ENCODE measurements at places on chromosomes 3 and 15.

GRCh38 chr3:16550305-16550675, 36.8 kb upstream of the RFTN1 start:
- no peak for DNase-seq

GRCh38 chr15:41429003-41429890, 12.4 kb downstream of the RTF1 start:
- peak; percentile 8 for DNase-seq

GRCh38 chr15:74202452-74203401, at the start of gene STRA6:
Gene STRA6, minus strand, starts transcription at chr15:74202787. Its CDS starts 520 bp downstream, at chr15:74202267.
- DNase-seq = no peak

DNA sequence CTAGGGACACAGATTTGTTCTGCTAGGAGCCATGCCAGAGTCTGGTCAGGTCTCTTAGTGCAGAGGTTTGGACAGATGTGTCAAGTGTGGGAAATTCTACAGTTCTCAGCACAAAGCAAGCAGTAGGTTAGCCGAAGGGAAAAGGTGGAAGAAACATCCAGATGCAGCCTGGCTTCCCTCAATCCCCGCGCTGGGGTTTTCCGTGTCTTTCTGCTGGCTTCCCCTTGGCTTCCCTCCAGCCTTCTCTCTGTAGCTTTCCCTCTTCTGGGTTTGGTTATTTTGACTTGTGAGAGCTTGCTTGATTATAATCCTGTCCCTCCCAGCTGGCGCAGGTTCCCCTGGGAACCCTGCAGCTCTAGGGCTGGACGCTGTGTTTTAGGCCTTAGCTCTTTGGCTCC, 4.1 kb downstream of the TF start:
- DNase-seq = no peak

DNA sequence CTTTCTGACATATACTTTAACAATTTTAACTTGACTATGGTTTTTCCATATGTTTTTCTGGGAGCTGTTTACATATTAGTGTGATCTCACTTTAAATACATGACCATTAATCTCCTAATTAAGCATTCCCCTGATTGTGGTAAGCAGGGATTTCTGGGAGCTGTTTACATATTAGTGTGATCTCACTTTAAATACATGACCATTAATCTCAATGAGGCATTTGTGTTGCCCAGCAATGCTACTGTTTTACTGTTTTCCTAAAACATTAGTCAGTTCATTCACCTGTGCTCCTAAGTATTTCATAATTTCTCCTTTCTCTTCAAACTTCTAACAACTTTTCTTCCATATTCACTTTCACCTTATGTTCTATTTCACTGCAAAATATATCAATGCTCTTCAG, 3.6 kb upstream of the GRAMD1C start:
- no peak for DNase-seq

DNA sequence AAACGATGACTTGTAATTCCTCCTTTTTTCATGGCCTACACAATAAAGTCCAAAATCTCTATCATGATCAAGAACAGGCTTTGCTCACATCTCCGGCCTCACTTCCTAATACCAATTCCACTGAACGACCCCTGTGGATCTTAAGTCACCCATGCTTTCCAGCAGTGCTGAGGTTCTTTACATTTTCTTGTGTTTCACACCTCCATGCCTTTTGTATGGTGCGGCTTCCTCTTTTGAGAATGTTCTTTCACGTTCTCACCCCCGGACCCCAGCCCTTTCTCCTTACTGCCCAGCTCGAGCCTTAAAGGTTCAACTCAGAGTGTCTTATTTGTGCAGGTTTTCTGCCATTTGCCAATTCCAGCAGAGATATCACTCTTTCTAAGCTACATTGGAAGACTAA, 70.1 kb downstream of the CSNK1G1 start:
- DNase-seq = no peak

- DNase-seq = no peak
These were observed 227.7 kb upstream of the SOX2 start for GRCh38 chr3:181484026-181484425.

DNA sequence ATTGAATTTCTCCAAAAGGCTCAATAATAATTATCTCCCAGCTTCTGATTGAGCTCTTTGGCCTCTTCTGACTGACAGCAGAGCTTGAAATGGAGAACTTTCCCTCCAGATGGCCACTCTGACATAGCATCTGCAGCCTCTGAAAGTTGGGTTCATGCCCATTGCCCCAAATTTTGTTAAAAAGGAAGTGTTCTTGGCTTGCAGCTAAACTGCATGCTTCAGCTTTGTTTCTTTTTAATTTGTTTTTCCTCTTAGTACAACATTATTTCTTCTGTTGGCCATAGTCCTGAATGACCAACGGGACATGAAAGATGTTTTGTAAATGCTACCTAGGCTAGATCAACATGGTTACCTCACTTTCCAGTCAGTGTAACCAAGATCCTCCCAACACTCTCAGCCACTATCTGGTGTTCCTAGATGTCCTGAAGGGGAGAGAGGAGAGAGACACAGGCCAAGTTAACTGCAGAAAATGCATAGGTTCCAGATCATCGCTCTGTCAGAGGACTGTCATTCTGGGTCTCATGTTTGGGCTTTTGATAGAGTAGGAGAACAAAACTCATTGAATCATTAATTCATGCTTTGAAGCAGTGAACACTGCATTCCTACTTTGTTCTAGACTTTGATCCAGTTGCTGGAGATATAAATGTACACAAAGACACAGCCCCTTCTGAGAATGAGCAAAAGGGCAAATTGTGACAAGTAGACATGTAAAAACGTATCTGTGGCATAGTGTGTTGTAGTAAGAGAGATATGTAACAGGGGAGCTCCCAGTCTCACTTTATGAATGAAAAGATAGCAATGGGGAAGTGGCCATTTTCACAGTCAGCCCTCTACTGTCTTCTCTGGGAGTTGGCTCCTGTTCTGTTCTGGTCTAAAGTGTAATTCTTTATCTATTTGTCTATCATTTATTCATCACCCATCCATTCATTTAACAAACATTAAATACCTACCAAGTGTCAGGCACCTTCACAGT, 156.2 kb downstream of the ZNF621 start:
- no peak for DNase-seq

- DNase-seq = no peak
These were observed 86.9 kb downstream of the CRYGS start for GRCh38 chr3:186457236-186457635.

- no peak for DNase-seq
These were observed 307.8 kb upstream of the PROK2 start for GRCh38 chr3:72092778-72093177.

DNA sequence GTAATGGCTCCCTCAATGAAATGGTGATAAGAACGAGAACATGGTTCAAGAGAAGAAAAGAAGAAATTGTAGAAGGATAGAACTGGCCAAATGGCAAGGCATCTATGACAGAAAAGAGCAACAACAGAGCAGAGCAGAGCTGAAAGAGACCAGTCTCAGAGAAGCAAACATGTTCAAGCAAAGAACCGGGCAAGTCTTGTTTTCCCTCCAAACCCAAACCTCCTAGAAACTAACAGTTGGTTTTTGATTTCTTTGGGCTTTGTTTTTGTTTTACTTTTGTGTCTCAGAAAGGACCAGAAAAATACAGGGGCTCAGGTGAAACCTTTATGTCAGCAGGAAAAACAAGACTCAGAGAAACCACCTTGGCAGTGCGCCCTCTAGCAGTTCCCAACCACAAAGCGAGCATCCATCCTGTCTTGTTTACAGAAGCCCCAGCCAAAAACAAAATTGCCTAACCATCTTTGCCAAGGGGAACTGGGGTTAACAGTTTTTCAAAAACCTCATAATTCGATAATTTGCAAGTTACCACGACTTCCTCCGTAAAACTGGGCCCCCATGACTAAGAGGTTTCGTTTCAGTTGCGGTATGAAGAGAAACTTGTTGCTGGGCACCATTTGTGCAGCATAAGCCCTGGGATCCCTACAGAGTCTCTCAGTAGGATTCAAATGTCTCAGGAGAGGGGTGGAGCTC, 159.2 kb upstream of the SLC24A5 start:
- DNase-seq = no peak

DNA sequence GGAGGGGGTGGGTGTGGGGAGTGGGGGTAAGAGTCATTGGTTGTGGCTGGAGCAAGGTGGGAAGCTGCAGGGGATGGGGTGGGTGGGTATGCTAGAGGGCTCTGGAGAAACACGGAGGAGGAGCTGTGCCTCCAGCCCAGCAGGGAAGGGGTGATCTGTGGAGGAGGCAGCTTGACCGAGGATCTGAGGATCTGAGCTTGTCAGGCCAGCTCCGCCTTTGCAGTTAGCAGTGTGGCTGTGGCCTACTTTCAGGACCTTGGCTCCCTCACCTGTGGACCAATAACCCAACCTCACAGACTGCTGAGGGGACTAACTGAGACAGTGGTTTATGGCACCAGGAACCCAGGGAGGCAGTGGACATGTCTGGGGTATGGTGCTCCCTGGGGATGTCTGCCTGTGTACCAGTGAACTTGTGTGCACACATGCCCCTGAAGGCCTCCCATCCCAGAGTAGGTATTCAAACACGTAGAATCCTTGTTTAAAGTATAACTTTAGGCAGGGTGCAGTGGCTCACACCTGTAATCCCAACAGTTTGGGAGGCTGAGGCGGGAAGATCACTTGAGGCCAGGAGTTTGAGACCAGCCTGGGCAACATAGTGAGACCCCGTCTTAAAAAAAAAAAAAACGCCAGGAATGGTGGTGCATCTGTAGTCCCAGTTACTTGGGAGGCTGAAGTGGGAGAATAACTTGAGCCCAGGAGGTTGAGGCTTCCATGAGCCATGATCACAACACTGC, 52.5 kb upstream of the LINGO1 start:
- no peak for DNase-seq

GRCh38 chr3:169984292-169984691, 17.7 kb downstream of the SEC62 start:
- no peak for DNase-seq

DNA sequence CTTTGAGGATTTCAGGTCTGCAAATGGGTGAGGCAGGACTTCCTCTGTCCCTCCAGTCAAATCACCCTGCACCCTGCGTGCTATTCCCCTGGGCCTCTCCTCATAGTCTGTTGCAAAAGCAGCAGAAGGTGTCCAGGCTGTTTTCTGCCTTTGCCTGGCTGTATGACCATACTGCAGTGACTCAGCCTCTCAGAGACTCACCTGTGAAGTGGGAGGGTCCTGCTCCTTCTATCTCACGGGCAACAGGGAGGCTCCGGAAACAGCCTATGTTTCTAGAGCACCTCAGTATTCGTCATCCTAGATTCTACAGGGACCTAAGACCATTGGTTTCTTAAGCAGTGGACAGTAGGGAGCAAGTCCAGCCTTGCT, 216.4 kb downstream of the TLE3 start:
- no peak for DNase-seq

DNA sequence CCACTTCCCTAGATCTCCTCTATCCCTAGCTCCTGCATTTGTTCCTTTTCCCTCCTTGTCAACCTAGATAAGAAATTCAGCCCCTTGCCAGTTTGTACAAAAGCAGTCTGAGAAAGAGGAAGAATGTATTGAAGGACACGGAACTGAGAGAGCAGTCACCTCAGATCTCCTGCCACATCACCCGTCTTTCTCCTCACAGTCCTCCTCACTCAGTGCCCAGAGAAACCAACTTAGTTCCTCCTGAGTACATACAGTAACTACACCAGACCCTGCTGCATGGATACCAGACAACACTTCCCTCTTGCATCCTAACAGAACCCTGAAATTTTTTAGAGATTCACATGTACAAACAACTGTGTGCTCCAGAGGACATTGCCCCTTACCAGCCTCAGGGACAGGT, 563.6 kb upstream of the ADAMTS9 start:
- DNase-seq = no peak

DNA sequence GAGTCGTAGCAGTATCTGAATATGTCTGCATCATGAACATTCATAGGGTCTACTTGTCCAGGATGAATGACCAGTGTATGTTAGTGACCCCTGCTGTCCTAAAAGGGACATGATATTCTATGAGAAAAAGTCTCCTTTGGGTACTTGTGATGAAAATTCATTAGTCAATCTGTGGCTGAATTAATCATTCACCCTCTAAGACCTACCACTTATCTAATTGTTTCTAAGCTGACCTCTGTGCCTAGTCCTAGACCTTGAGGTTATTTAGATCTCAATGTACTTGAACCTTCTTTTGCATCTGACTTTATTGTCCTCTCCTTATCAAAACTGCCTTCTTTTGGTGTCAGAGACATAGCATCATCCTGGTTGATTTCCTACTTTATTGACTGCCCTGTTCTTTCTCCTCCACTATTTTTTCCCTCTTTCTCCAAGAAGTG, 799.3 kb downstream of the DIPK2A start:
- no peak for DNase-seq

GRCh38 chr3:174667386-174667785, 191.7 kb upstream of the NAALADL2 start:
- no peak for DNase-seq

DNA sequence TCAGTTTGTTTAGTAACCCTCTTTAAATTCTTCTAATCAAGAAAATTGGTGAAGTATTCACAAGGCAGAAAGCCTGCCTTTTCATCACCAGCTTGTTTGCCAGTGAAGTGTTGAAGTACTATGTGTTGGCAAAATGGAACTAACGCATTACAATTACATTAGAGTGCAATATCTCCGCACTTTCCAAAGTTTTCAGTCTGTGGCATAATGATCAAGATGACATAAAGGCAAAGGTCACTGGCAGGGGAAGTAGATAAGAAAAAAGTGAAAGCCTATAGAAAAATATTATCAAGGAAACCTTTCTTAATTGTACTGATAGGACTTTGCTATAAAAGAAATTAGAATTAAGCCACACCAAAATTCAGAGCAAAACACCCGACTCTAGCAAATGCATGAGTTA, 25.0 kb upstream of the TM4SF1 start:
- no peak for DNase-seq

GRCh38 chr15:57522148-57522547, 69.6 kb upstream of the MYZAP start:
- no peak for DNase-seq

DNA sequence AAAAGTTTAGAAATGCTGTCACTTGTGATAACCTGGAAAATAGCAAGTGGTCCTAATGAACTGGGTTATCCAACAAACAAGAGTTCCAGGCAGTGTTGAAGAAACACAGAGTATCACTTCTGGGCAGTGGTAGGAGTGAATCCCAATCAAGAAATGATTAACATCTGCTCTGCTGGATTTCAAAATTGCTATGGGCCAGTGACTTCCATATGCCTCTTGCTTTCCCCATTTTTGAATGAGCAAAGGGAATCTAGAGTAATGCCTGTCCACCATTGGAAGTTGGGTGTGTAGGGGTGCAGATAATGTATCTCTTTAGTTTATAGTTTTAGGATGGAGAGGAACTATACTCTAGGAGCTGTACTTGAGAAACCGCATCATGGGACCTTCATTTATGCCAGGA, 236.5 kb downstream of the RPLP1 start:
- DNase-seq = no peak

DNA sequence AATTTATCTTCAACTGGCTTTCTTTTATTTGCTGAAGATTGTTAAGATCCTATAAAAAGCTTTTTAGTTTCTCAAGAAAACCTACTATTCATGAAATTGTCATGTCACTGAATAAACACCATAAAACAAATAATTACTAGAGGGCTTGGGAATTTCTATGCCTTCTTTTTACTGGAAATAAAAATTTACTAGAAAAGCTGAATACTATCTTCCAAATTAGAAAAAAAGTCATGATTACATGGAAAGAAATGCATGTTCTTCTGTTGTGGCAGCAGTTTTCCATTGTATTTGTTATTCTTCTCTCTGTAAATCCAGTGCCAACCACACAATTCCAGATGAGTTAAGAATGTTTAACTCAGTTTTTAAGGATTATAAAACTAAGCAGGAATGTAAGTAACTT, 153.8 kb downstream of the RAP2B start:
- DNase-seq = no peak

All from CD4-positive, alpha-beta T cell treated with Interleukin-12 subunit alpha and Interleukin-12 subunit beta, for 1 hour (primary cell).